Stimulated activated CD8-positive, alpha-beta memory T cell treated with anti-CD3 and anti-CD28 coated beads, Interleukin-7, amount 100 ng/mL, for 1 hour (primary cell): ENCODE measurements at places on chromosomes 16 and 17.

DNA sequence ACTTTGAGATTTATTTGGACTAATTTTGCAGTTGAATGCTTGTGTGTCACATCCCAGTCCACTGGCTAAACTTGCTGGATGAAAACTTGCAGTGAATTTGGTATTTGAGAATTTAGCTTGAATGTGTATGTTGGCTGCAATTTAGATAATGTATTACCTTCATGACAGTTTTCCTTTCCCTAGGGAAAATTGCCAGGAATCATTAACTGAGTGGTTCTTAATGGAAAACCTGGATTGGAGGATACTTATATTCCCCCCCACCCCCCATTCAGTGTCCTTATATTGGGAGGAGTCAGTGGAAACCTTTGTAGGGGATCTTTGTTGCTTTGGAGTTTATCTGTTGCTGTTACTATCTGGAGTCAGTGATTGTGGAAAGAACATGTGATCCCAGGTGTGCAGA, 67.6 kb downstream of the KPNA2 start:
- no peak for DNase-seq

DNA sequence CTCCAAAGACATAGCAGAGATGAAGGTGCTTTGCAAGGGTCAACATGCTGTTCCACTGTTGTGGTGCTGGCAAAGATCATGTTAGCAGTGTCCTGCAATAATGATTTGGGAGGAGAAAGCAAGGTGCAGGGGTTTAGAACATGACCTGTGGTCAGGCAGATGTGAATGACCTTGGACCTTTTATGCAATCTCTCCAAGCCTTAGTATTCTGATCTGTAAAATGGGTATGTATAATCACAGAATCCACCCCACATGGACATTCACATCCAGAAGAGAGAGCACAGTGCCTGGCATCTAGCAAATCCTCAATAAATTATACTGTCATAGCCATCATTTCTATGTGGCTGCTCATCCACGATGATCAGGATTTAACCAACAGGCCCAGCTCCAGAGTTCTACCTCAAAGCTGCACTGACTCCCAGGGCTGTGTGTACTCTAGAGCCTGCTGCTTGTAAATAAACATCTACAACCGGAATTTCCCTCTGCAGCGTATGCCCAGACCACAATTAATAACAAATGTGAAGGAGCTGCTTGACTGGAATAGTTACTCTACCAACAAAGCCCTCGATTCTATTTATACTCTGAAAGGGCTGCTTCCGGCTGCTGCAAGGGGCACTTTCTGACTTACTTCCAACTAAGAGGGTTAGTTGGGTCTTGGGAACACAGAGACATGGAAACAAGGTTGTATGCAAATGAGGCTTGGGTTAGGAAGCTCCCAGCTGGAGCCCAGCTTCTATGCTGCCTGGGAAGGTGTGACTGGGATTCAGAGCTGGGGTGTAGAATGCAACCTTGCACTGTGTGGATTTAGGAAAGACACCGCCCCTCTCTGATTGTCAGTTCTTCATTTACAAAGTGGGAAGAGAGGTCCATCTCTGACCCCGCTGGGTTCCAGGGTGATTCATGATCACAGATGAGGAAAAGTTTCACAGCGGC, 265.2 kb downstream of the XYLT1 start:
- no peak for DNase-seq

- no peak for DNase-seq
Observed at GRCh38 chr16:69925311-69925710, 25.8 kb upstream of the CLEC18A start.

GRCh38 chr16:83859265-83859664, 39.6 kb upstream of the MLYCD start:
- DNase-seq = no peak

DNA sequence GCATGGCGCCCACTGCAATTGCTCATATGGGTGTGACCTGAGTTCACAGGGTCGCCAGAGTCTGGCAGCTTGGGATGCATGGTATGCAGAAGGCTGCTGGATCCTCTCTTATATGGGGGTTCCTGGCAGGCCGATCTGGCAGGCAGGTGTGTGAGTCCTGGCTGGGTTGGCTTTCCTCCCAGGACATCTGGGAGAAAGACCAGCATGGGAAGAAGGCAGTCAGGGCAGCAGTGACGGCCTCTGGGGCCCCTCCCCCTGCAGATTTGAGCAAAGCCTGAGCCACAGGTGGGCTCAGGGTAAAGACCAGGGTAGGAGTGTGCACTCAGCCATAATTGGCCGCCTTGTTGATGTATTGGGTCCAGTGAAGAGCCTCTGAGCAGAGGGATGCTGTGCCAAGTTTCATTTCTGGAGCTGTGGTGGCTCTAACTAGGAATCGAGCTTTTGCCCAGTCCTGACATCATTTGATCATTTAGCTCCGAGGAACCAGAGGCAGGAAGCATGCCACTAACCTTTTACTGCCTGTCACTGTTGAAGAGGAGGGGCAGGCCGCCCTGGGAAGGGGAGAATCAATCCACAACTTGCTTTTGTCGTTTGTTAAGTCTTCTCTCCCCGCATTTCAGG, 174.3 kb downstream of the CCDC182 start:
- DNase-seq = no peak

- DNase-seq = no peak
Observed at GRCh38 chr16:69064764-69065313, 40.6 kb upstream of the HAS3 start.

DNA sequence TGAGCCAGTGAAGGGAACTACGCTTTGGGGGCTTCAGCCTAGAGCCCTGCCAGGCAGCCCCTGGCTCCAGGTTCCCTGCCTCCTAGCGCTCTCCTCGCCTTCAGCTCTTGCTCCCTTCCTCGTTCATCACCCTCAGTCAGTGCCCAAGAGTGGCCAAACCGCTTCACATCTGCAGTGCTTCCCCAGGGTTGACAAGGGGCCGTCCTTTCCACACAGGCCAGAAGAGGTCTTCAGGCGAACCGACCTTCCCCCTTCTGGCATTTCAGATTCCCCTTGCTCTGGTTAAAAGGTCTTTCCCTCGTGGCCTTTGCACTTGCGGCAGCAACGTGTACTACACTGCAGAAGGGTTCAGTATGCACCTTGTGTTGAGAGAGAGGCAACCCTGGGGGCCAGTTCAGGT, 4.1 kb downstream of the RASD1 start:
- DNase-seq = no peak

DNA sequence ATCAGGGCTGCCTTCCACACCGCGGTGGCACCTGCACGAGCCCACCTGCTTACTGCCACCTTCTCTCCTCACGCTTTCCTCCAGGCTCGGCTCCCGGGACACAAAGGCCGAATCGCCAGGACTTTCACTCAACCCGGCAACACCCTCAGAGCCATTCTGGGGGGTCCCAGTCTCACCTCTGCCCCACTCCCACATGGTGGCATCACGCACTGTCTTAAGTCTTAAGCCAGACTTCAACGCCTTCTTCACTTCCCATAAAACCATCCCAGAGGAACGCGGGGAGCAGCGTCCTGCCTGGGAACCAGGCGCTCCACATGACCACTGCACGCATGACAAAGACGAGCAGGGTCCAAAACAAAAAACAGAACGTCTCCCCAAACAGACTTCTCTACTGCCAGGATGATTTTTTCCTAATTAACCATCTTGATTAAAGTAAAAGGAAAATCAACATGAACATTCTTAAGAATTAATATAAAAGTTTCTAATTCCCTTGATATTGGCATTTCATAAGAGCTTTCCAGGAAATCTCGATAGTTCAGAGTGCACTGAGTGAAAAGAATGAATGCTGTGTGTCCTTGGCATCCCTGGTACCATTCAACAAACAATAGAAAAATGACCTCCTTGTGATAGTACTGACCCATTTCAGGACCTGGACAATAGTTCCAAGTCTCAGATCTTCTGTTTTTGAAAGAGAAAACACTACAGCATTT, 2.6 kb downstream of the CANT1 start:
- no peak for DNase-seq

GRCh38 chr16:4334724-4335495, 16.2 kb downstream of the PAM16 start:
- DNase-seq = no peak

DNA sequence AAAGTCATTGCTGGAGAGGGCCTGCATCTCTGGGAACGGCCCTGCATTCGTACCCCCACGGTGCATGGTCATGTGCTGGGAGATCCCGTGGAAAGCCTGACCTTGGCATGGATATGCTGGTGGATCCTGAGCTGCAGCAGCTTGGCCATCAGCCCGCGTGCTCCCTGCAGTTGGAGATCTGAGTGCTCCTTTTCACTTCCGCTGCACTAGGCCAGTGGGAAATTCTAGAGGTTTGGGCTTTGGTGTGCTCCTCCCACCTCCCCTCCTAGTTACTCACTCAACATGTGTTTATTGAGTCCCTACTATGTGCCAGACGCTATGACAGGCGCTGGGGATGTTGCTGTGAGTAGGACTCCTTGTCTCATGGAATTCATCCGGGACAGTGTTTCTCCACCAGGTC, 91.1 kb downstream of the RGS9 start:
- no peak for DNase-seq

DNA sequence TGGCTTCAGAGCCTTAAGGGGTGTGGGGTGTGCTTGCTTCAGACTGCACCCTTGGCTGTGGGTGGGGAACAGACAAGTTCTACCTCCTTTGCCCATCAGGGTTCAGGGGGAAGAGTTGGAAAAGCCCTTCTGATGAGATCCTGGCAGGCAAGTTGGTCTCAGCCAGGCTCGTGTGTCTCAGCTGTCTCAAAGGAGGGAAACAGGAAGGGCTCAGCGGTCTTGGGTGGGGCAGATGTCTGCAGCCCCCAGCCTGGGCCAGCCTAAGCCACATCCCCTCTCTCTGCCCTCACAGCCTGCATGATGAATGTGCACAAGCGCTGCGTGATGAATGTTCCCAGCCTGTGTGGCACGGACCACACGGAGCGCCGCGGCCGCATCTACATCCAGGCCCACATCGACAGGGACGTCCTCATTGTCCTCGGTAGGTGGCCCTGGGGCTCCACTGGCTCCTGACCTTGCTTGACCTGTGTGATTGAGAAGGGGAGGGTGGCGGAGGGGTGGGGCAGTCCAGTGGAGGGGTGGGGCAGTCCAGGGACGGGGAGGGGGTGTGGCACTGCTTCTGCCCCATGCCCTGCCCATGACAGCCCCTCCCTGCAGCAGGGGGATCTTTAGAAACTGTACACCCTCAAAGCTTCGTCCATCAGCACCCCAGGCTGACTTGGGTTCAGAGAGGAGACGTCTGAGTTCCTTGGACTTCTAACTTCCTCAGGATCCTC, 199.5 kb downstream of the PRKCB start:
- DNase-seq = peak; percentile 6

DNA sequence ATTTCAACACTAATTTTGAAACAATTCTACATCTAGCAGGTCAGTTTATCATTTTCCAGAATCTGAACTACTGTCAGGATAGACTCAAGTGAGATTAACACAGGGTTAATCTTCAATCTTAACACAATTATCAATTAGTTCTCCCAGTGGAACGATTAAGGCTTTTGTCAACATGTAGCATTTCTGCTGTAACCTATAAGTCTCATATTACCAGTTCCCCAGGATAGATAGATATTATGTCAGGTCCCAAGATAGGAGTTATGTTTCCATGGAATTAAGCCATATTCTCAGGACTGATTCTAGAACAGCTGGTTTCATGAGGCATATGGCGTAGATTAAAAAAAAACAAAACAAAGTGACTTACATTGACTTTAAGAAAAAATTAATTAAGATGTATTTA, 4.4 kb upstream of the FBF1 start:
- DNase-seq = no peak

DNA sequence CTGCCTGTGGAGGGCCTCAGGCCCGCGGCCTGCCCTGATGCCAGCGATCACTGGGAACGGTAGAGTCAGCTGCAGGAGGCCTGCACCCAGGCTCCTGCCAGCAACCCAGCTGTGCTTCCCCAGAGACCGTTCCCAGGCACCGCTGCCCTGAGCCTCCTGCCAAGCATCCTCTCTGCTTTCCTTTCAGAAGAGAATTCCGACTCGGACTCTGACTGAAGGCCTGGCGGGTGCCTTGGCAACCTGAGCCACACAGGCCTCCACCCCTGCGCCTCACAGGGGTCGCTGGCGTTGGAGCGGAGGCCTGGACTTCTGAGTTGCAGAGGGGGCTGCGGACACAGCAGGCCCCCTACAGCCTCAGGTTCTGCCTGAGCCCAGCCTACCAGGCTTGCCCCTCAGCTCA, 7.9 kb downstream of the CMTM3 start:
- DNase-seq = no peak

- no peak for DNase-seq
Observed at GRCh38 chr17:45906927-45907622, 12.7 kb downstream of the MAPT start.

GRCh38 chr17:17568772-17569195, 22.7 kb downstream of the PEMT start:
- no peak for DNase-seq

- no peak for DNase-seq
Observed at GRCh38 chr17:67601897-67602296, 115.8 kb upstream of the NOL11 start.

GRCh38 chr17:78395155-78395554, 16.7 kb downstream of the PGS1 start:
- DNase-seq = no peak

DNA sequence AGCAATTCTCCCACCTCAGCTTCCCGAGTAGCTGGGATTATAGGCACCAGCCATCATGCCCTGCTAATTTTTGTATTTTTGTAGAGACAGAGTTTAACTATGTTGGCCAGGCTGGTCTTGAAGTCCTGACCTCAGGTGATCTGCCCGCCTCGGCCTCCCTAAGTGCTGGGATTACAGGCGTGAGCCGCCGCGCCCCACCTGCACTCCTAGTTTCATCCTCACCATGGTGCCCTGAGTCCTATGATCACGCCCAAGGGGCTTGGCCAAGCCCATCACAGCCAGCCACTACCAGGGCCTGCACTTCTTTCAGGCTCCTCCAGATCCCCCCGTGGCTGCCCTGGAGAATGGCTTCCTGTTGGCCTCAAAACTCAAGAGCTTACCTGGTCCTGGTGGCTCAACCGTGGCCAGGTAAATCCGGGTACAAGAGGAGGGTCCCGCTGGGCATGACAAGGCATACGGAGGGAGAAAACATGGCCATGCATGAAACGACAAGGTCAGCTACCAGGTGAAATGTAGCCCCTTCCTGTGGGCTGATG, 20.4 kb upstream of the TFAP4 start:
- no peak for DNase-seq

DNA sequence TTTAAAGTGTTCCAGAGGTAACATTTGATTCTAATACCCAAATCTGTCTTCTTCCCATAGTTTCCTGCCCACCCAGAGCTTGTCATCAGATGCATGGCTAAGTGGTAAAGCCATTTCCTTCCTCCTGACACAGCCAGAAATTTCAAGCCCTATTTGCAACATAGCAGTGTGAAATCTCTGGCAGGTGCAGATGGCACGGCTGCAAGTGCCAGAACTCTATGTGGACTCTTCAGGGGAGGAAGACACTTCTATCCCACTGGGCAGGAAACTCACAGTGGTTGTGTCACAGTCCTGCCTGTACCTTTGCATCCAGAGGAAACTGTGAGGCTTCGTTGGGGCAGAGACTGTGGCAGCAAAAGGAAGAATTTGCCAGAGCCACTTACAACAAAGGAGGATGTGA, 13.2 kb downstream of the DYNLRB2 start:
- DNase-seq = no peak
